ENCODE measurements at places on chromosomes 16 and 17. TPM values are rescaled to one million over a fixed set of nuclear protein-coding genes. Genes with fewer than 3 reads are reported as not detected.

- no peak for DNase-seq
Measured at GRCh38 chr17:51398687-51399086, 138.3 kb downstream of the UTP18 start.

- DNase-seq, result no peak
Measured at GRCh38 chr17:33389504-33390135, 96.5 kb upstream of the ASIC2 start.

- DNase-seq, result no peak
Measured at GRCh38 chr17:2034157-2034556, 4.2 kb downstream of the DPH1 start.

DNA sequence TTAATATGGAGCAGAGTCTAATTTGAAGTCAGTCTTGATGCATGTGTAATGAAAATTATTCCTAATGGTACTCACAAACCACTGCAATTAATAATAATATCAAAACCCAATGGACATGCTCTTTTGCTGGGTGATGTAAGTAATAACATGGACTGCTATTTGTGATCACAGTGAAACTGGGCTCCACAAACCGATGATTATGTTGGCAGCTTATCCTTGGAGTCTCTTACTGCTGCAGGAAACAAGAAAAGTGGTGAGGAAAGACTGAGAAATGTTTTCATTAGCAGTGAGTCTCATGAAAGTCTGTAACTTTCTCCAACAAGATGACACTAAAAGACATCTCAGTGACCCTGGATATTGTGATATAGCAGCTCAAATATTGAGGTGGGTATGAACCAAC is 45.2 kb downstream of the TMEM100 start:
- no peak for DNase-seq

DNA sequence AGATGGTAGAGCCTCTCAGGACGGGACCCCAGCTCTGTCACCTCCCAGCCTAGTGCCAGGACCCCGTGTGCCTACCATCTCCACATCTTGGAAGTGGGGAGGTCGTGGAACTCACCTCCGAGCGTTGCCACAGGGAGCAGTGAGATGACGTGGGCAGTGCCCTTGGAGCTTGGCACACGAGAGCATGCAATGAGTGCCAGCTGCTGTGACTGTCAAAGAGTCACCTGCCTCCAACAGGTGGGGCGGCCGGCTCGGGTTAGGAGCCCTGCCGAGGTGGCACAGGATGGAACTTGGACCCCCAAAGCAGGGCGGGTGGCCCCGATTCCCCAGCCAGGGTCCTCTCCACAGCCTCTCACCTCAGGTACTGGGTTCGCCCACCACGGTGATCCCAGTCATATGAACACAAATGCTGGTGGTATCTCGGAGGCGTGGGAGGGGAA is 5.5 kb downstream of the VPS4A start:
- DNase-seq, result no peak

Gene CORO1A
- total RNA-seq, result 25.2 TPM

- DNase-seq, result no peak
Measured at GRCh38 chr17:17504341-17505140, 8.3 kb upstream of the RASD1 start.

All from mucosa of descending colon (tissue), 3 donors.